Left renal cortex interstitium (tissue), 4 donors: ENCODE measurements at places on chromosomes 13 and 19. TPM values are rescaled to one million over a fixed set of nuclear protein-coding genes. Genes with fewer than 3 reads are reported as not detected.

Gene IFNL1
- not detected for polyA plus RNA-seq

Gene NCAN
- polyA plus RNA-seq = 0.09 TPM

Gene APOC4
- not detected for polyA plus RNA-seq

Gene ADPRHL1
- polyA plus RNA-seq = 6.1 TPM

Gene PSG3
- not detected for polyA plus RNA-seq

Gene POGLUT2
- polyA plus RNA-seq = 48.0 TPM

Gene ZSWIM9
- 12.2 TPM for polyA plus RNA-seq

Gene ZNF44
- polyA plus RNA-seq = 47.7 TPM

Gene GPR12
- not detected for polyA plus RNA-seq

Gene ZNF726
- 10.3 TPM for polyA plus RNA-seq
